Stromal cell of bone marrow (primary cell): ENCODE measurements at places on chromosomes 1 and 21.

DNA sequence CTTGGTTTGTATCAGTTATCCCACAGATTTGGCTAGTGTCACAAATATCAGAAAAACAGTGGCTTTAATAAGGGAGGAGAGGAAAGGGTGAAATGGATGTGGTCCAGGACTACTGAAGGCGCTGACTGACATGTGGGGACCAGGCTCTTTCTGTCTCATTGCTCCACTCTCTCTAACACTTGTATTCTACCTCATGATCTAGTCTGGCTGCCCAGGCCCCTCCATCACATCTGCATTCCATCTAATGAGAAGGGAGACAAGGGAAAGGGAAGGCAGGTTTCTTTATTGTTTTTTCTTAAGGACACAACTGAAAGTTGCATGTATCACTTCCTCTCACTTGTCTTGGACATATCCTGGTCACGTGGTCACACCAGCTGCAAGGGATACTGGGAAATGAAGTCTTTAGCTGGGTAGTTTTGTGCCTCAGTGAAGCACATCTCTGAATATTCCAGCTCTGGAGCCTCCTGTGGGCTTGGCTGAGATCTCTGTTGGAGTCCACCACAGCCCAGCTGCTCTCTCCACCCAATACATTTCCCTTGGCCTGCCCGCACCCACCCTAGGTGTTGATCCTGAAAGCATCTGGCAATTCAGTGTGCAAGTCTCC, 42.0 kb upstream of the PADI2 start:
- DNase-seq: no peak

- DNase-seq: peak; percentile 13
Measured at GRCh38 chr1:89454845-89455521, 69.6 kb upstream of the LRRC8B start.

GRCh38 chr1:65176591-65176990, 28.6 kb downstream of the AK4 start:
- DNase-seq: no peak

DNA sequence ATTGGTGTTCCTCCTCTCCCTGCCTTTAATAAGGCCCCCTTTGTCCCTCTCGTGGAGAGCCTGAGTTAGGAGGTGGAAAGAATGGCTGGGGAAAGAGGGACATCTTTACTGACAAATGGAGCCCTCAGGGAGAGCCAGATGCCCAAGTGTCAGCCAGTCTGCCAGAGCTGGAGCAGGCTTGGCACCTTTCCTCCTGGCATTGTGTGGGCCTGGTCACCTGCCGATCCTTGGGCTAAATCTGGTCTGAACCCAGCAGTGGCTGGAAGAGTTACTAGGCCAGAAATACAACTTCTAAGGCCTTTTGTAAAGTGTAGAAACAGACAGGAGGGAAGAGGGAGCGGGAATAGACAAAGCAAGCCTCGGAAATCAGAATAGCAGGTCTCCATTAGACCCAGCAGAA, 24.9 kb downstream of the VANGL1 start:
- no peak for DNase-seq

- DNase-seq: peak; percentile 79
Measured at GRCh38 chr21:25735646-25736597, 1.1 kb downstream of the GABPA start.
